ENCODE measurements at places on chromosomes 12 and 14.

DNA sequence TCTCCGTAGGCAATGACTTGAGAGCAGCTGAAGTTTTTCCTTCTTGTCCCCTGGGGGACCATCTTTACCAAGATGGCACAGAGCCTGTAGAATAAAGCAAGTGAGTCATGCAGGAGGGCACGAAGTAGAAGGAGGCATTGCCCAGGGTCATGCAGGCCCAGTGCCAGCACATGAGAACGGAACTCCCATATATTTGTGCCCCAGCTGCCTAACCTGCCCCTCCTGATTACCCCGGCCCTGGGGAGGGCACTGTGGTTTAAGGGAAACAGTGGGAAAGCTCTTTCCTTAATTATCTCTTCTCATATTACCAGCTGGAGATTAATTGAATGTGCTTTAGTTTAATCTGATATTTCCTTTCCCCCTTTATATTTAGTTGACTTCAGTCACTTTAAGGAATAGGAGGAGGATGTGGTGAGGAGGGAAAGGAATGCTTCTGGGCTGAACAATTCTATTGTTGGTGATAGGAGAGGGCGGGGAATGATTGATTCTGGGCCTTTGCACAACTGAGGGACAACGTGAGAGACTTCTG, 51.9 kb downstream of the RASSF8 start:
- no peak for DNase-seq

GRCh38 chr14:104897330-104898194, 27.1 kb upstream of the PLD4 start:
- DNase-seq, result no peak

DNA sequence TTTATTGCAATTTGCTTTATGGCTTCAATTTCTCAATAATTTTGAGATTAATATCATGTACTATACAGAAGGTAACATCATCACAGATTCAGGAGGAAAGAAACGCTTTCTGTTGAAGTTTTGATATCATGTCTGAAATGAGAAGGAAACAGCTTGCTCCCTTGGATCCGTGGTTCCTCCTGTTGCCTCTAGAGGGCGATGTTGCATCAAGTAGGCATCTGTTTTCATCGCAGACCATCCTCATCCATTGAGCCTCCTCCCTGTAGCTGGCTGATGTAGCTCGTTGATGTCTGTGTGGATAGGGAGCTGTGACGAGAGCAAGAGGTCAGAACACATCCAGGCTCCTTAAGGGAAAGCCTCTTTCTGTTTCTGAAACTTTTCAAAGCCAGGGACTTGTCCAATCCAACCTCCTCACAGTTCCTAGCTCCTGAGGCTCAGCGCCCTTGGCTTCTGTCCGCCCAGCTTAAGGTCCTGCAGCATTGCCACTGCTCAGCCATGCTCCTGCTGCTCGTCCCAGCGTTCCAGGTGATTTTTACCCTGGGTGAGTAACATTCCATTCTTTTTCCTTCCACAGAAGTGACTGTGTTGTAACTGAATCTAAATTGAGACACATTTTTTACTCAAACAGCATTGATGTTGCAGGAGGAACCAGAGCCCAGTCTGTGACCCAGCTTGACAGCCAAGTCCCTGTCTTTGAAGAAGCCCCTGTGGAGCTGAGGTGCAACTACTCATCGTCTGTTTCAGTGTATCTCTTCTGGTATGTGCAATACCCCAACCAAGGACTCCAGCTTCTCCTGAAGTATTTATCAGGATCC, 304.8 kb upstream of the OR4E1 start:
- DNase-seq, result peak; percentile 50

DNA sequence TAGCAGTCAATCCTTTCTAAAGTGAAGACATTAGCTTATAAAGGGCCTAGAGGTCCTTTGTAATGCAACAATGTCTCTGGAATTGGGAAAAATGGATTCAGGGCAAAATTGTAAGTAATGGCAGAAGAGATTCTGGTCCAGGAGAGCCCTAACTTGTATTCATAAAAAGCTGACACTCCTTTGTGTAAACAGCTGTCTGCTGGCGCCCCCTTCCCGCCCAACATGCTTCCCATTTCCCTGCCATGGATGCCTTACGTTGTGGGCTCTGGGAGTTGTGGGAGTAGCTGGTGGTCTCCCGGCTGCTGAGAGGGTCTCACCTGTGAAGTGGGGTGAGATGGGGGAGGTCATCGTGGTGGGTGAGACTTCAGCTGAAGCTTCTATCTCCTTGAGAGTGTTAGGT, 2.3 kb downstream of the ACRBP start:
- DNase-seq, result no peak

- DNase-seq, result peak; percentile 13
Measured at GRCh38 chr14:25032092-25032784, 17.7 kb downstream of the STXBP6 start.

DNA sequence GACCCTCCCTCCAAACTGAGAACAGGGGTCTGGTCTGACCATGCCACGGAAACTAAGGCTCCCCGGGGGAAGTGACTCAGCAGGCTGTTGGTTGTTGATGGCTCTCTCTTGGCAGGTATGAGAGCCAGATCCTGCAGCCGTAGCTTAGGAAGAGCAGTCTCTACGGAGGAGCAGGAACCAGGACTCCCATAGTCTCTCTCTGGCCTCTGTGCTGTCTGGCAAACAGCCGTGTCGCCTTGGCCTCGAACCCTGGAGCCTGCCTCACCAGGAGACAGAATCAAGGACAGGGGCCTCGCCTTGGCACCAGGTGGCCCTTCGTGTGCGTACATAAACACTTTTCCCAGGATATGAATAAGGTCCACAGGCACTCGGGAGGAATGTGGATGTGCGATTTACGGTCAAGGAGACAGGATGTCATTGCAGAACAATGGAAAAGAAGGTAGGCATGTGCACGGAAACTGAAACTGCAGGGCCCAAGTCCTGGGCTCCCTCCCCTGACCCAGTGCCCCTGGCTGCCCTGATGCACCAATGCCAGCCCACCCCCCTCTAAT, 7.9 kb downstream of the VWF start:
- no peak for DNase-seq

Data from suppressor macrophage (primary cell).